ENCODE measurements at places on chromosomes 6 and 20.

- no peak for DNase-seq
Measured at GRCh38 chr6:74997646-74998045, 208.2 kb downstream of the COL12A1 start.

DNA sequence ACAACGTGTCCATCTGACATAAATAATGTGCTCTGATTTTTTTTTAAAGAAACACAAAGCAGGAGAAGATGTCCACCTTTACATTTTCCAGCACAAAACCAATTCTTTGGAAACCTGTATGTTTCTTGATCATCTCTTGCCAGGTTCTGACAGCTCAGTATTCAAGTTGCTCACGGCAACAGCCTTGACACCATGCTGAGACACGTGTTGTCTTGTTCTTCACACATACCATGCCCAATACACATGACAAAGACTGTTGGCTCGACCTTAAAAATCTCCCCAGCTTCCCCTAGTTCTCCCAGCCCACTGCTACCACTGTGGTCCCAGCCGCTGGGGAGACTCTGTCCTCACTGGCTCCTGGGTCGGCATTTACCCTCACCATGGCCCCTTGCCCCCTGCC is 518.9 kb downstream of the PREX1 start:
- DNase-seq, result no peak

DNA sequence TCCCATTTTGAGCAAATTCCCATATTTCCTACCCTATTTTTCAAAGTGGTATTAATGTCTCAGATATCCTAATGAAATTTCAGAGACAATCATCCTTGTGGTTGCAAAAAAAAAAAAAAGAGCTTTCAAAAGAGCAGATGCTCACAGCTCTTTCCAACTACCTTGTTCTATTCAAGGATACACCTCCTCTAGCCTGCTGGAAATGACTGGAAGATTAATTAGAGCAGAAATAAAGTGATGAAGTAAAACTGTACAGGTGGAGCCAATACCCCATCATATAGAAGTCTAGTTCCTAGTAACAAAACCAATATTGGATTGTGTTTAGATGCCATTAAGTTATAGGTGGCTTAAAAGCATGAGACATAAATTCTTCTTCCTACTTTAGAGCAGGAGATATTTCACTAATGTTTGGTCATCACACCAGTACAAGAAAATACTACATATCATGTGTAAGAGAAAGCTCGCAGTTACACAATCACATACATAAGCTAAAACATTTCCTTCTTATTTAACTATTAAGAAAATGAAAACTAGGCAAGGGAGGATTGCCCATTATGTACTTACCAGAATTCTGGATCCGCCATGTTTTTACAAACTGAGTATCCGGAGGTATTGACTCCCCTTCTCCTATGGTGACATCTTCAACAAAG is 42.4 kb downstream of the ILRUN start:
- DNase-seq, result no peak

- no peak for DNase-seq
Measured at GRCh38 chr6:106106276-106107042, 20.3 kb downstream of the PRDM1 start.

DNA sequence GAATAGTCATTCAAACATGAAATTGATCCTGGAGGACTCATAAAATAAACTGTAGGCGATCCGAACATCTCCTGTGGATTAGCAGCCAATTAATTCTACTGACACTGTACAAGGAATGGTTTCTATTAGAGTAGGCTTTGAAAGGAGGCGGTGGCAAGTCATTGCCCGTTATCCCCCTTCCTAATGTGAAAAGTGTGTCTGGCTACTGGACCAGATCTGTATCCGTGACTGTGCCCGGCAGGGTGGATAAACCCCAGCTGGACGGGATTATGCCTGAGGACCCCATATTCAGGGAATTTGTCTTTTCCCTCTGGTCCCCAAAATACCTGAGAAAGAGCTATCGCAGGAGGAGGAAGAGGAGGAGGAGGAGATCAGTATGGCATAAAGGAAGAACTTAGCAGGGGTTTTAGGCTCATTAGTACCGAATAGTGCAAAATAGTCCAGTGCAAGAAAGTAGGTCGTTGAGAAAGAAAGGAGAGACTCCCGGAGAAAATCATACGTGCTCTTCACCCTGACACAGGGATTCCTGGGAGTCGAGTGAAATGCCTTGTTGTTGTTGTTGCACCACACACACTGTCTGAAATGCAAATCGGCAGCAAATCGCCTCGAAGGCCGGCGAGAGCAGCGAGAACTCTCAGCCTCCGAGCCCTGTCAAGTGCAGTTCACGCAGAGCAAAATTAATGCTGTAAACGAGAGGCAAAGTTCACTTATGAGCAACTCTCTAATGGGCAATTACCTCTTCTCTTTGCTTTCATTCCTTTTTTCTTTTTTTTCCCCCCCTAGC is 178.9 kb upstream of the ARID1B start:
- DNase-seq, result no peak
